ENCODE measurements at places on chromosomes 2 and 18. TPM values are rescaled to one million over a fixed set of nuclear protein-coding genes. Genes with fewer than 3 reads are reported as not detected.

C2orf74 gene
- 13.5 TPM for total RNA-seq

C2orf80 gene
- total RNA-seq: not detected

GRCh38 chr2:223696719-223697118 lies 94.6 kb upstream of the SCG2 start:
- DNase-seq: no peak

- DNase-seq: no peak
Observed at GRCh38 chr2:238594796-238595749, 168.3 kb downstream of the ASB1 start.

DNA sequence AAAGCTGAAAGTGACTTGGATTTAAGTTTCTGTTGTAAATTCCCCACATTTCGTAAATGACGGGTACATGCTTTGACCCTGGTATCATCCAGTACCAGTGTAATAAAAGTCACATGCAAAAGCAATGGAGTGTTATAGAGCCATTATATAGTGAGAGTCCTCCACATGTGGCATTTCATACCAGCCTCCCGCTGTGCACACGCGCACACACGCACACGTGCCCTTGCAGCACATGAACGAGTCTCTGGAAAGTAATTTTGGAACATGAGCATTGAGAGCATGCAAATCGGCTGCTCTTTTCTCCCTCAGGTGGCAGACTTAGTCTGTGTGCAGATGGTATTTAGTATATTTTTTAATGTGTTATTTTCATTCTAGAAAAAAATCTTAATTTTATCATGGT lies 198.1 kb downstream of the ZNF407 start:
- DNase-seq: no peak

GRCh38 chr2:37390777-37391176 lies 46.3 kb downstream of the QPCT start:
- no peak for DNase-seq

- no peak for DNase-seq
Observed at GRCh38 chr2:187567126-187567525, 12.9 kb upstream of the TFPI start.

- no peak for DNase-seq
Observed at GRCh38 chr2:122070241-122070731, 314.8 kb downstream of the TSN start.

Measured in left lobe of liver (tissue), 2 donors.